NCI-H2171 treated with DMSO at 0.1 percent for 48 hours (cell line): ENCODE measurements at places on chromosomes 1 and 21.
A peak's percentile ranks its signal among the peaks of the same experiment; 100 is the strongest.

GRCh38 chr21:41979751-41980369, 26.0 kb upstream of the C2CD2 start:
- no peak for DNase-seq

- no peak for DNase-seq
Observed at GRCh38 chr1:15401391-15402055, 8.2 kb upstream of the EFHD2 start.

GRCh38 chr1:88013485-88013884, 670.6 kb upstream of the PKN2 start:
- DNase-seq, result no peak

DNA sequence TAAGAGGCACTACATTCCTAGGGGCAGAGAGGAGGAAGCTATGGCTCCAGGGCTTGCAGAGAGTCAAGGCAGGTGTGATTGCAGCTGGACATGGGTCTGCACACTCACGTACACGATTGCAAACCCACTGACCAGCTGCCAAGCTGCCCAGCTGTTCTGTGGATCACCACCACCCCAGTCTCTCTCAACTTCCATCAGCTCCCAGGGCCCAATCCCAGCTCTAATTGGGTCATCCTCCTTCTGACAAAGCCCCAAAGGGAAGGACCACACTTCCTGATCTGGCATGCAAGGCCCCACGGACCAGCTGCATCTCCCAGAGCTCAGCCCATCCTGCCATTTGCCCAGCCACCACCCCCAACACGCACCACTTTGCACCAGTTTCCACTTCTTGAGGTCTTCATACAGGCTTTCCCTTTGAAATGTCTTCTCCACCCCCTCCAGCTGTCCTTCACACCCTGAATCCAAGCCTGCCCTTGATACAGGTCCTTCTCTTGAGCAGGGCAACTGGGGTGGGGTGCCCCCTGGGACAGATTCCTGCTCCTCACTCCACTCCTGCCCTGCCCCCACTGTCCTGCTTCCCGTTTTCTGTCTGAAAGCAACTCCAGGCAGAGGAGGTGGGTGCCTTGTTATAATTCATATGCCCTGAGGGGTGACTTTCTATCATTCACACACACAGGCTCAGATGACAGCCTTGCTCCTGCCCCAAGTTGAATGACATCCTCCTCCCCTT, 179.4 kb upstream of the EDN2 start:
- no peak for DNase-seq

DNA sequence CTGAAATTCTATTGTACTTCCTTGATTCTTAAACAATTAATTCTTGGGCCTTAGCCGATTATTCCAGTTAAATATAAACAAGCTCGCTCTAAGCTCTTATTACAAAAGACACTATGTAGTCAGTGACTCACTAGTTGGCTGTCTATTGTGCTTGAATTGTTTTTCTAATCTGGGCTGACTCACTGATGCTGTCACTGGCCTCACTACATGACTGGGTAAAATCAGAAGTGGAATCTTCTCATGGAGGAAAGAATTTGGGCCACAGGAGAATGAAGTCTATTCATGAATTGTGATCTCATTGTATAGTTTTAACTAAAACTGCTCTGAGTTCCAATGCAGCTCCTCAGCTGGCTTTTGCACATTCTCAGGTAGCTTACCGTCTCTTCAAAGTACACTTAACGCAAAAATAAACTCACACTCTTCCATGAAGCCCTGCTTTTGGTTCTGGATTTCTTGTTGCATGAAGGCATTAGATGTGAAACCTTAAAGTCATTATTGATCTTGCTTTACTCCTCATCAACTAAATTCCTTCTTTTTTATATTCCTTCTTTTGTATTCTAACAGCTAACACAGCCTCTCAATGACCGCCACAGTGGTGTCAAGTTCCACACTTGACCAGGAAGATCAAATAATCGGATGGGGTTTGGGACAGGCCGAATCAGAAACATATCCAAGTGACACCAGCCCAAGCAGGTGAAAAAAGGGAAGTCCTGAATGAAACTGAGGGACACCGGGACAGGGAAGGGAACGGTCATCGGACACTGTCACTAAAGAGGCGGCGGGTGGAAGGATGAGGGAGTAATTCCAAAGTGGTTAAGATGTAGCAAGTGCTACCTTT, 80.9 kb upstream of the LBR start:
- no peak for DNase-seq

DNA sequence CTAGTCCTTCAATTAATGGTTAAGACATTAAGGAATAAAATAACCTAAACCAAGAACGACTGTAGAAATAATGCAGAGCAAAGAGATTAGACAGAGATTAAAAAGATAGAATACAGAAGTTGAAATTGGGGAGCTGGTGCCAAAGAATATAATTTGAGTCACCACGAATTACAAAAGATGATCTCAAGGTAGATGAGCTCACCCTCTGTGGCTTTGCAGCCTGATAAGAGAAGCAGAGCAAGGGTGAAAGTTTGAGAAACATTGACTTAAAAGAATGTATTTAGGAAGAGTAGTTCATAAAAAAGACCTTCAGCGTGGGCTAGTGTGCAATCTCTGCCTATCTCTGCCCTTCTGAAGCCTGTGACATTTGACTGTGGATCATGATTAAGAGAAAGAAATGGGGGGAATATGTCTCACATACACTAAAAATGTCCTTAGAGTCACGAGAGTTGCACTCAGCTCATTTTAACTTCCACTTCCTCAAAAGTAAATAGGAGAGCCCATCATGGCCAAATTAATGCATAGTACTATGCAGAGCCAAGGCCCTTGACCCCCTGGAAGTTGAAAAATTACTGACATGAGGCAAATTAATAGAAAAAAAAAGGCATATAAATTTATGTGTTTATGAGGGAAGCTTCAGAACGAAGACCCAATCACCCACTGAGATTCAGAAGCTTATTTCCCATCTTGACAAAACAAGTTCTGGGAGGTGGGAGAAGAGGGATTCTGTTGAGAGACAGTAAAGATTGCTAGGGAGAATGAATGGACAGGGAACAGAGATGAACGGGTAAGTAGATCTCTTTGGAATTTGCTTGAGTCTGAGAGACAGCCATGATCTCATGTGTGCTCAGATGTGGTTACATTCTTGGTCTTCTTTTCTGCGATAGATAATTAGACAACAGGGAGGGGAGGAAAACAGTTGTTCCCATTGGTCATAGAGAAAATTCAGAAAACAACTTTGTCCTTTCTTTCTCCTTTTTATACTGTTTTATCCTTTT, 395.4 kb upstream of the LRRC7 start:
- DNase-seq, result no peak

DNA sequence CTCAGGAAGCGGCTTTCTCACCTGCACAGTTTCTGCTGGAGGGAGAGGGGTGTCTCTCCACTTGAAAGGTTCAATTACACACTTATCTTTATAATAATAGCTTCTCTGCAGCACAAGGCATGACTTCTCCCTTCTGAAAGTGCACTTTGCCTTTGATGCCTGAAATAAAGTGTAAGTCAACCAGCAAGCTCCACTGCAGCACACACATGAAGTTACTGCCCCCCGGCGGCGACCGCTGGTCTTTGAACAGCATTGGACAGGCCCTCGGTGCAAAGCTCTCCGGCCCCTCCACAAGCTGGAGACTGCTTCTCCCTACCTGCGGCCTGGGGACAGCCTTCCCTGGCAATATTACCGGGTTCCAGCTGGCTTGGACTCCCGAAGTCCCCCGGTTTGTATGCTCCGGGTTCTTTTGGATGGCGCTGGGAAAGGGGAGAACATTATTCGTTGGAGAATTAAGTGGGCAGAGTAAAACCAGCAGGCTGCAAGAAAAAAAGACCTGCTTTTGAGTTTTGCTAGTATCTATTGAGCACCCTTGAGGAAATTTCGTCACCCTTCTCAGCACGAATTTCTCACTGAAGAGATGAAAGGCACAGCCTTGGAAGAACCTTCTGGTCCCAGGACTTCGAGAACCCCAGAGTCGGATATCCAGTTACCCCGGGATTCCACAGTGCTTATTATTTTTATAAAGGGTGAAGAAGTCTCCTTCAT, 11.8 kb downstream of the RCAN1 start:
- DNase-seq, result peak; percentile 7

DNA sequence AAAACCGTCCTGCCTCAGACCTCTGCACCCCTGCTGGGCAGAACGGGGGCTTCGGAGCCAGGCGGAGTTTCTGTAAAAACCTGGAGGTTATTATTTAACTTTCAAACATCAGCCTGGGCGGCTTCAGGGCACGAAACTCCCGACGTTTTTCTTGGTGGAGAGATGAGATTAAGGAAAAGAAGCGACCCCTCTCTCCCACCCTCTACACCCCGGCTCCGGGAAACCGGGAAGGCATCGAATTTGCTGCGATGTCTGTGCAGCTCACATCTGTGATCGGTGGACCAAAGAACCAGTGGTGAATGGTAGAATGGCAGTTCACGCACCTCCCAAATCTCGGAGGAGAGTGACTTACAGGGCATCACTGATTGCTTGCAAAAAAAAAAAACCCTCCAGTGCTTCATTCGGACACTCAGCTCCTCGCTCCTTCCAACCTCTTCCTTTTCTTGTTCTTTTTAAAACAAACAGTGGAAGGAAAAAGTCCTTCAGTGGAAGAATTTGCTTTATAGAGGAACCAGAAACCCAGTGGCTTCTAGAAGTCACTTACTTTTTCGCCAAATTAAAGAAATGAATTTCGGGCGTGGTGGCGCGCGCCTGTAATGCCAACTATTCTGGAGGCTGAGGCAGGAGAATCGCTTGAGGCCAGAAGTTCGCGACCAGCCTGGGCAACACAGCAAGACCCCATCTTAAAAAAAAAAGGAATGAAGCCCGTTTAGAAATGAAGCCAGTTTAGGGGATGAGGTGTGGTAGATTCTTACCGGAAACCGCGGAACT, 884 bp downstream of the PHACTR4 start:
- peak; percentile 50 for DNase-seq

- no peak for DNase-seq
Observed at GRCh38 chr1:202673531-202673930, 36.7 kb downstream of the SYT2 start.

GRCh38 chr1:62117018-62117750, 77.5 kb upstream of the L1TD1 start:
- peak; percentile 25 for DNase-seq

DNA sequence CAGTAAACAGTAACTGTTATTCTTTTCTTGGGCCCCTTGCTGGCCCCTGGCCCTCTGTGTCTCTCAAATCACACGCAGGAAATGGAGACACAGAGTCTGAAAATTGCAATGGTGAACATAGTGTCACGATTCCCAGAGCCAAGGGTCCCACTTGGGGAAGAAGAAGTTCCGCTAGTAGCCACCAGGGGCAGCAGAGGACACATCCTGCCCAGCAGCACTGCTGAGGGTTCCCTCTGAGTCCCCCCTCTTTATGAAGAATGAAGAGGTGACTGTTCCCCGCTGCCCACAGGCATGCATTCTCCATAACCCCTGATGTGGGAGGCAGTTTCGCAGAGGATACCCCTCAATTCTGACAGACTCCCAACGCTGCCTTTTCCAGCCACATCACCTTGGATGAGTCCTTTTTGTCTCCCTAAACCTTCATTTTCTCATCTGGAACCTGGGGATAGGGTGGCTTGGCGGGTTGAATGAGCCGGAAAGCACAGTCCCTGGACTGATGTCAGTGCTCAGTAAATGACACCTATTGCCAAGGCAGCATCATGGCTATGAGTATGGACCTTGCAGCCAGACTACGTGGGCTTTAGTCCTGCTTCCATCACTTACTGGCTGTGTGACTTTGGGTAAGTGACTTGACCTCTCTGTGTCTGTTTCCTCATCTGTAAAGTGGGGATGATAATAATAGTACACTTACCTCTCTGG, 238.0 kb upstream of the TMEM51 start:
- DNase-seq, result peak; percentile 59

DNA sequence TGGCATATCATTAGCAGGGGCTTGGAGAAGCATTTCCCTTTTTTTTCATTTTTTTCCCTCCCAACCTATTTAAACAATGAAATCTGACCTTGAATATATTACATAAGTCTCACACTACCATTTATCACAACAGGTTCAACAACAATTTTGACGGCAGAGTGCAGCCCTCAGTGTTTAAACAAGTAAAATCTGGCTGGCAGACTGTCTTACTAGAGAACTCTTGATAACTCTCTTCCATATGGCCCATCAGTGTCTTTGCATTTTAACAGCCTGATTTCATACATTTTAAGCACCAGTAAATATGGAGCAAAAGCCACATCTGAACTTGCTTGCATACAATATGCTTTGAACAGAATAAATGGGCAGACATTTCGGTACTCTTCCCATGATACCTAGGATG, 213.0 kb downstream of the KCTD3 start:
- peak; percentile 82 for DNase-seq

- no peak for DNase-seq
Observed at GRCh38 chr1:228374711-228375577, 31.7 kb downstream of the TRIM11 start.

DNA sequence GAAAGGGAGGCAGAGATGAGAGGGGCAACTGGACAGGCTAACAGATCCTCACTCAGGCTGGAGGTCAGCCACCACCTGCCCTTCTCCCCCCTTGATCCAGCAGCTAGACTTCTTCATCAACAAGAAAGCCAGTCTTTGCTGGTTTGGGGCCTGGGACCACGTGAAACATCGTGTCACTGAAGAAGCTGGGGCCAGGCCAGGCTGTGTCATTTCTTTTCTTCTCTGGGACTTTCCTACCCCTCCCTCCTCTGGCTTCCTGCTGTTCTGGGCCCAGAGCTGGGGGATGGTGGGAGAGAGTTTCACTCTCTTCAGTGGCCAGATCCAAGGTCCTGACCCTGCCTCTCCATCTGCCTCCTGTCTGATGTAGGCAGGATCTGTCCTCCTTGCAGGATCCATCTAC, 18.1 kb upstream of the SLC26A9 start:
- no peak for DNase-seq

- no peak for DNase-seq
Observed at GRCh38 chr1:35553851-35554250, 3.4 kb downstream of the KIAA0319L start.

DNA sequence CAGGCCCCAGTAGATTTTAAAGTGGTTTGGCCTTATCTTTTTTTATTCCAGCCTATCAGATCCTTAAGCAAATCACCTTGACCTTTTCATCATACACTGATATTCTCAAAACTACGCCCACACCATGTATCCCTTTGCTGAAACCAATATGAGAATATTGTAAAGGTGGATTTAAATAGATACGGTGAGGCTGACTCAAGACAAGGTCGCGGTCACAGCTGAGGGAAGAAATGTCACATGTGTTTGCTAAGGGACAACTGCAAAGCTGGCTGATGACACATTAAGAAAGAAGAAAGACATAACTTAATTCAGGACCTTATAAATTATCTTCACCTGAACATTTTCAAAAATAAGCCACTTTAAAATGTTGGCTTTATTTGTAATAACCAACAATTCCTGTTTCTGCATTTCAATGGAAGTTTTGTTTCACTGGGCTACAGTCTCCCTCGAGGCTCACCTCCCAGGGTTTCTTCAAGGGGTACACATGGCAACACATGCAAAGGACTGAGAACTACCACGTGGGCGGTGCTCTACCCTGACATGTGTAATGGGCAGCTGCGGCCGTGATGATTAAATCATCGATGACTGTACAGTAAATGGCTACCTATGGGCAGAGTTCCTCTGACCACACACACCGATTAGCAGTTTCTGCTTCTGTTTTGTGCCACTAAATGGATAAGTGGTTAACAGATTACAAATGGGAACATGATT, 189.5 kb downstream of the SIPA1L2 start:
- DNase-seq, result no peak
